Prostate gland (tissue), 2 donors: ENCODE measurements at places on chromosomes 5 and 9.

GRCh38 chr9:132350861-132351315 lies 3.9 kb downstream of the SETX start:
- no peak for DNase-seq

DNA sequence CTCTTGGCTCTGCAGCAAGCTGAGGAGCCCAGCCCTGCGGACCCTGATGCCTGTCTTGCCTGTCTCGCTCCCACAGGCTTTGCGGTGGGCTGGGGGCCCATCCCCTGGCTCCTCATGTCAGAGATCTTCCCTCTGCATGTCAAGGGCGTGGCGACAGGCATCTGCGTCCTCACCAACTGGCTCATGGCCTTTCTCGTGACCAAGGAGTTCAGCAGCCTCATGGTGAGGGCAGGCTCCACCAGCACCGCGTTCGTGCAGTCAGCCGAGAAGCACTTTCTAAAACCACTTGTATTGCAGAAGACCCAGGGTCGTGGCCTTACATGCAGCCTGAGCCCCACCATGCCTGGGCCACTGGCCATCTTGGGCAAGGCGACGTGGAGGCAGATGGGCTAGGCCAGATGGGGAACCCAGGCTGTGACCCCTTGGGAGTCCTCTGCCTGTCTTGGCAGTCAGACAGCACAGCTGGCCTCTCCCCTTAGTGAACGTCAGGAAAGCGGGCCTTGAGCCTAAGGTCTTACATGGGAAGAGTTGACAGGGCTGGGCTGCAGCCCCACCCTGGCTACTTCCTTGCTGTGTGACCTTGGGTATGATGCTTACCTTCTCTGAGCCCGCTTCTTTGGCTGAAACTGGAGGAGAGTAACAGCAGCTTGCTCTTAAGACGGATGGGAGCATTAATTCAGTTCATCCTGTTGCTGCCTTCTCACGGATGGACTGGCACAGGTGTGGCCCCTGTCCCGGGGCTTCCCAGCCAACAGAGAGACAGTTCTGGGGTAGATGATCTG lies 8.6 kb downstream of the SLC2A8 start:
- no peak for DNase-seq

DNA sequence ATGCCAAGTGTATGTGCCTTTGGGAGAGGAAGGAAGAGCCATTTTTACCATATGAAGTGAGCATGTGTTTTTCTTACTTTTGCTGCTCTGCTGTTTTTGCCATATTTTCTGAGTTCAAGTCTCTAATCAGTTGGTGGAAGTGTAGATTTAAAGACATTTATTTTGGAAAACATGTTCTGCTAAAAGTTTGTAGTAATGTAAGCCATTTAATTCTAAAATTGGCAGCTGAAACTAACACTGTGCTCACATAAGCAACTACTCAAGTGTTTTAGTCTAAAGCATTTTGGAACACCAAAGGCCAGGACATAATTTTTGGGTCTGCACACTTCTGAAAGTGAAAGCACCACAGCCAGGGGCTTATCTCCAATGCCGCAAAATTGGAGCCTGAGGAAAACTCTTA lies 363.4 kb upstream of the ZNF608 start:
- DNase-seq, result no peak

- peak; percentile 14 for DNase-seq
Measured at GRCh38 chr5:142915813-142916424, 145.7 kb downstream of the ARHGAP26 start.

- DNase-seq, result no peak
Measured at GRCh38 chr5:25107853-25108252, 463.1 kb upstream of the CDH10 start.

GRCh38 chr9:129737479-129738274 lies 15.2 kb downstream of the PTGES start:
- DNase-seq, result peak; percentile 83

DNA sequence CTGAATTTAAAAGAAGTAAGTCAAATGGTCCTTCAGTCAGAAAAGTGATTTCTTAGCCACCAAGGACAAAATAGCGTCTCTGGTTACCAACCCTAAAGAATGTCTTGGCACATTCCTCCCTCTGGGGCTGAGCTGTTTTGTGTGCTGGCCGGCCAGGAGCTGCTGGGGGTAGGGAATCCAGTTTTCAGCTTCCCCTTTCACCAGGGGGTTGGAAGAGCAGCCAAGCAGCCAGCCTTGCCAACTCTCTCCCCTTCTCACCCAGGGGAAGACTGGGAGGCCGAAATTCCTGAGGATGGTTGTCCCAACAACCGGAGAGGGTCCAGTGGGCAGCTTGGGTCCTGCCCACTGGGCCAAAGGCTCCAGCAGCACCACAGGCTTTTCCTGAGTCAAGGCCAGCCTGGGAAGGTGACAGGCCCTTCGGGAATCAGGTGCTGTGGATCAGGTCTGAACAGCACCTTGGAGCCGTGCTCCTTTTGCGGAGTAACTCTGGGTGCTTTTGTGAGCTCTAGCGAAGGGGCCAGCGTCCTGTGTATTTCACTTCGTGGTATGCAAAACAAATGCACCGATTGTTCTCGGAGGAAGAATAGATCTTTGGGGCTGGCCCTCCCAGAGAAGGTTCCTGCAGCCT lies 4.2 kb downstream of the WWC1 start:
- DNase-seq, result peak; percentile 67

- DNase-seq, result no peak
Measured at GRCh38 chr9:127518091-127518856, 67.0 kb downstream of the LRSAM1 start.

- DNase-seq, result no peak
Measured at GRCh38 chr5:142046191-142046590, 33.4 kb upstream of the GNPDA1 start.
